EL (cell line): ENCODE measurements at places on chromosomes 6 and 20.

DNA sequence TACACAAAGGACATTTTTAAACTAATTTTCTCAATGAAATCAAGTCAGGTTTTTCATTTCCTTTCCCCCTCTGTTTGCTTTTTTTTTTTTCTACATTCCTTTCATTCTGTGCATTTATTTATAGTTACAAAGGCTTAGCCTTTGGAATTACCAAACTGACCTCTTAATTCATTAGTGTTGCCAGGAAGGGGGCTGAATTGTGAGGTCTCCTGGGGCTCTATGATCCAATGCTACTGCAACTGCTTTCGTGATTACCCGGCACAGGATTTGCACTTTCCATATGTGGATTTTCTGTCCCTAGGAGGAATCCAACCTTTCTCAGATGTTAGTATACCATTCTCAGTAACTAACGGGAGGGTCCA is 35.3 kb downstream of the NEDD9 start:
- DNase-seq, result peak; percentile 91

DNA sequence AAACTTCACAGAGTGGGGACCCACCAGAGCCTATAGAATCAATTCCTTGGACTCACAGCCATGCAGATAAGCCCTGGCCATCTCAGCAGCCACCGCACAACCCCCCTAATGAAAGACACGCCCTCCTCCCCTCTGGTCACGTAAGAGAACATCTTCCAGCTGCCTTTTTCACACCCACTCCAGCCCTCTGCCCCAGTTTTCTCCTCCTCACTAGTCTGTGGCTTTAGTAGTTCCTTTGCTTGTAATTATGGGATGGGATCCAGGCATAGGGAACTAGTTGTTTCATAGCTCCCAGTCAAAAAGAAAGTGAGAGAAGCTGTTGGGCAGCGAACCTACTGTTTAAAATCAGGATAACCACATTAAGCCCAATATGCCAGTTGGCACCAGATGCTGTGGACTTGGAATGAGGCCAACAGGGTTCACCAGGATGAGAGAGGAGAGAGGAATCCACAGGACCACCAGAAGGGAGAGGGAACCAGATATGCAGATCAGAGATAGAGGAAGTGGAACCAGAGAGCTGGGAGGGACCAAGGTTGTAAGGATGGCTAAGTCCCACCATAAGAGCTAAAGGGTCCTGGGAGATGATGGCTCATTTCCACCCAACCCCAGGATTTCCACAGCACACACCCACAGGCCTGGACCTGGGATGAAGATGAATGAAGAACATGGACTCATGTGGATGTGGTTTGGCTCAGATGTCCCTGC is 9.0 kb upstream of the BTN3A1 start:
- no peak for DNase-seq

GRCh38 chr6:155996151-155996550 is 540.5 kb upstream of the NOX3 start:
- DNase-seq, result no peak

DNA sequence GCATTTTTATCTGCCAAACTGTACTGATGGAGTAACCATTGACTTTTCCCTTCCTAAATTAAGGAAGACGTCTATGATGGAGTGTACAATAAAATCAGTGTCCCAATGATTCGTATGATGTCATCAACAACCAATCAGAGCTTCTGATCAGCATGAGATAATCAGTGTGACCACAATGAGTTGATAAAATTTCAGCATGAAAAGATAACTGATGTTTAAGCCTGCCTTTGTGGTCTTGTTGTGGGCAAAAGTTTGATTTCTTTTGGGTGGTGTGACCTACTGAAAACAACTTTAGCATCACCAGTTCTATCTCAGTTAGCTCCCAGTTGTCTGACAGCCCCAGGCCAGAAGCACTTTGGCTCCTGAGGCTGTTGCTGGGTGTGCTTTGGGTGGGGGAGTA is 3.3 kb downstream of the PCIF1 start:
- peak; percentile 41 for DNase-seq

DNA sequence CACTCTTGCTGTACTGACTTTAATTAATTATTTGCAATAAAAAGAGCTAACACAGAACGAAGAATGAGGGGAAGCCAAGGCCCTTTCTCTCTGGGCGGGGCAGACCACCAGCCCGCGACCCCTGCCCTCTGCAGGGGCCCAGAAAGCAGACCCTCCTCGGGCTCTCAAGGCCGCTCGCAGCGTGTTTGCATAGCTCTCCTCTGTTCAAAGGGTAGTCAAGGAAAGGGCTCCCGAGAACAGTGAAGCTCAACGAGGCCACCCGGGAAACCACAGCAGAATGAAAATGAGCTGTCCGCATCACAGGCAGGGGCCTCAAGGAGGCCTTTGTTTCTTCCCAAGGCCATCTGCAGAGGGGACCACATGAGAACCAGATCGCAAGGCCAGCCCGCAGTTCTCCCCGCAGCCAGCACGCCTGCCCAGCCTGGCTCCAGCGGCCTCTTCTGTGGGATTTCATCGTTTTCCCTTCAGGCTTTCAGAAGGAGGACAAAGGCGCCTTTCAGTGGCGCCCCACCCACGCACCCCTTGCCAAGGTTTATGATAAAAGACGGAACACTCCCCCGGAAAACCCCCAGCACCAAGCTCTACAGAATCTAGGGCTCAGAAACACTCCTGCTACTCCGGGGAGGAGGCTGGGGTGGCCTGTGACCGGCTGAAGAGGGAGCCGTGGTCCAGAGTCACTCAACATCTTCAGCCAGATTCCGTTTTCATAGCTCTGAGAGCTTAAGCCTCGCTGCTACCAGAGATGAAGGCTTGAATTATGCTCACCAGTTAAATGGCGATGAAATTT is 25.3 kb downstream of the ACSS1 start:
- DNase-seq, result no peak

DNA sequence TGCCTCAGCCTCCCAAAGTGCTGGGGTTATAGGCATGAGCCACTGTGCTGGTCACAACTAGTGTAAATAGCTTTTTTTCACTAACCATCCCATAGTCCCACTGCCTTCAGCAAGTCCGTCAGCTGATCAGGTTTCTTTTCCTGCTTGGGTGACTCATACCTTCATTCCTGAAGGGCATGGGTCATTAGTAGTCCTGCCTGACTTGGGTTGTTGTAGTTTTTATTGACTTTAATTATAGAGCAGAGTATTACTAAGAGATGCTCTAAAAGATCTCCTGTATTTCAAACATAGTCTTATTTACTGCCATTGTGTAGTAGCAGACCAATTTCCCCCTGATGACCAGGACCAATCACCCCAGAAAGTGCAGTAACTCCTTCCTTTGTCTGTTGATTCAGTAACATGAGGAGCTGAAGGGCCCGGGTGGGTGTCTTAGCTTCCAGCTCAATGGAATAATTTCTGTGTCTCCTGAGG is 25.8 kb downstream of the HLA-C start:
- peak; percentile 86 for DNase-seq

- DNase-seq, result peak; percentile 40
Measured at GRCh38 chr20:4959592-4959991, 41.7 kb downstream of the SLC23A2 start.

DNA sequence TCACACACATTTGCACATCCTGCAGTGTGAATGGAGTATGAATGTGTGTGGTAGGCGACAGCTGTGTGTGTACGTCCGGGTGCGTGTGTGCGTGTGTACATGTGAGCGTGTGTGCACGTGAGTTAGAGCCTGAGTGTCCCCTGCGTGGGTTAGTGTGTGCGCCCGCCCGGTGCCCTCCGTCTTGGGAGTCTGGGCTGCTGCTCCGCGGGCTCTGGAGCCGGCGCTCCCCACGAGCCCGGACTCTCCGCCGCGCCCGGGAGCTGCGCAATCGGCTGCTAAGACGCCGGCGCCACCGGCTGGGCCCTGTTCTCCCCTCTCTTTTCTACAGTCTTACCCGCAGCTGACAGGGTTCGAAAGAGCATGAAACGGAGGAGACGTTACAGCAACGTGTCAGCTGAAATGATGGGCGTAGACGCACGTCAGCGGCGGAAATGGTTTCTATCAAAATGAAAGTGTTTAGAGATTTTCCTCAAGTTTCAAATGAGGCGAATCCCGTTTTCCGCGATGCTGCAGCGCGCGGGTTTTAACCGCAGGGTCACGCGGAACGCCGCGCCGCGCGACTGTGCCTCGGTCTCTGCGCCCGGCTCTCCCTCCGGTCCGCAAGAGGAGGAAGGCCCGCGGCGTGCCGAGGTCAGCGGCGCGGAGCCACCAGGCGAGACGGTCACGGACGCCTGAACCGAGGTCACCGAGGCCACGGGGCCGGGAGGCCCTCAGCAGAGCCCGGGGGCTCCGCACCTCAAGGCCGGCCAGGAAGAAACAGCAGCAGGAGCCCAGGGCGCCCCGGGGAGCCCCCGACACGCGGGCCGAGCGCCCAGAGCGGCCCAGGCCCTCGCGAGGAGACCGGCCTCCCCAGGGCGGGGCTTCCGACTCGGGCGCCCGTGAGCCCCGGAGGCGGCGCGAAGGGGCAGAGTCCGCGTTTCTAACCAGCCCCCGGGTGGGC is 95.3 kb upstream of the BHLHE23 start:
- peak; percentile 43 for DNase-seq

GRCh38 chr6:167324111-167324510 is 775 bp upstream of the TTLL2 start:
- no peak for DNase-seq

- no peak for DNase-seq
Measured at GRCh38 chr20:22404419-22405170, 179.8 kb downstream of the FOXA2 start.

DNA sequence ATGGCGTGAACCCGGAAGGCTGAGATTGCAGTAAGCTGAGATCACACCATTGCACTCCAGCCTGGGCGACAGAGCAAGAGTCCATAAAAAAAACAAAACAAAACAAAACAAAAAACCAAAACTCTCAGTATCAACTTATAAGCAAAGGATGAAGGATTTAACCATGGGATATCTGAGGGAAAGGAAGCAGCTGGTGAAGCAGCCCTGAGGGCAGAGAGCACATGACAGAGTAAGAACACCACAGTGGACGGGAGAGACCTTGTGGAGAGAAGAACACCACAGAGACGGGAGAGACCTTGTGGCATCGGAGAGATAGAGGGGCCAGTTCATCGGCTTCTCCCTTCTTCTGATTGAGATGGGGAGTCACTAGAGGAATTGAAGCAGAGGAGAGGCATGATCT is 697.2 kb downstream of the HDGFL1 start:
- no peak for DNase-seq

DNA sequence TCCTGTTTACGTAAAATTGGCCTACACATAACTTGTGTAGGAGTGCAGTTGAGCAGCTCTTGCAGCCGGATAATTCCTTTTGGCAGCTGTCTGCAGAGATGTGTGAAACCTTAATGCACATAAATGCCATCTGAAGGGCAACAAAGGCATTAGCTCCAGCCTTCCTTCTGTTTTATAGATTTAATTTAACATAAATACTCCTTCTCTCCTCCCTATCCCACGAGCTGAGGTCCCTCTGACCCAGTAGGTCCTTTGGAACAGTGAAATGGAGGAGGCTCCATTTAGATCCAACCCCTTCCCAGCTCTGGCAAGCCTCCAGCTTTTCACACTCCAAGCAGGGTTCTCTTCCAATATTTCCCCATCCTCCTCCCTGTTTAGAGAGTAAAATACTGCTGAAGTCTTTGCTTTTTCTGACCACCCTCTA is 6.5 kb downstream of the PLEKHG1 start:
- DNase-seq, result no peak

GRCh38 chr6:107513214-107513613 is 23.3 kb downstream of the SOBP start:
- no peak for DNase-seq

DNA sequence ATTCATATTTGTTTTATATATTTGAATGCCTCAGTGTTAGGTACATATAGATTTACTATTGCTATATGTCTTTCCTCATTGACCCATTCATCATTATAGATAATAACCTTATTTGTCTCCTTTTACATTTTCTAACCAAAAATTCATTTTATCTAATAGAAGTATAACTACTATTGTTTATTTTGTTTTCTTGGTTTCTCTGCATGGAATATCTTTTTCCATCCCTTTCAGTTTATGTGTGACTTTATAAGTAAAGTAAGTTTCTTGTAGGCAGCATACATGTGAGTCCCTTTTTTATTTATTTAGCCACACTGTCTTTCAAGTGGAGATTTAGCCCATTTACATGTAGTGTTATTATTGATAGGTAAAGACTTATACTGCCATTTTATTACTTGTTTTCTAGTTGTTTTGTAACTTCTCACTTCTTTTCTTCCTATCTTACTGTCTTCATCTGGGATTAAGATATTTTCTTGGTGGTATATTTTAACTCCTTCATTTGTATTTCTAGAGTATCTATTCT is 572.0 kb upstream of the MAN1A1 start:
- no peak for DNase-seq

DNA sequence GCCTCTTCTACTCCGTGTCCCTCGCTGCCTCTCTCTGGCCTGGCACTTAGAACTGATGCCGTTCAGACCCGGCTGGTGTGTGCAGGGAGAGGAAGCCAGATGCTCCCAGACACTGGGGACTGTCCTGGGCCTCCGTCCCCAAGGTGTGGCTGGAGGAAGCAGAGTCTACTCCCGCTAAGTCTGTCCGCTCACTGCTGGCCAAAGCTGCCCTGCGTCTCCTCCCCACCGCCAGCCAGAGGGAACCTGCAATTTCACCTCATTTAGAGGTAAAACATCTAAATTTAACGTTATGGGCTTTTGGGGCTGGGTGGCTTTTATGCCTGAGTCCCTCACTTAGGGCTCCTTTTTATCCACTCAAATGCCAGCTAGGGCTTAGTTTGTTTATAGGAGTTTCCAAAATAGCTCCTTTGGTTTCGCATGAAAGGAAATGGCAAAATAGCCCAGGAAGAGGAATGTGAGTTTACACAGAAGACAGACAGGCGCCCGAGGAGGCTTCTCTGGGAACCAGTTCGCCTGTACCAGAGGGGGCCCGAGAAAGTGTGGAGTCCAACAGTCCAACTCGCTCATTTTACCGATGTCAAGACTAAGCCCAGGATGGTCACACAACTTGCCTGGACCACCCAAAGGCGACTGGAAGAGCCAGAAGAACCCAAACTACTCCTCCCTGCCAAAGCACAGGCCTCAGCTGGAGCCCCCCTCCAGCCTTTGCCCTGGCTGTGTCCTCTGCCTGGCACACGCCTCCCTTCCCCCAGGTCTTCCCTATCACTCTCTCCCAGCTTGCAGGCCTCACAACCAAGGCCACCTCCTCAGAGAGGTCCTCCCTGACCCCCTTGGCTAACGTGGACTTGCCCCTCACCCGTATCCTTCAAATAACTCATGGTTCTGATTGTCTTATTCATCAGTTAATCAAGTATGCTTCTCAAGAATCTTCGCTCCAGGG is 54.5 kb downstream of the RIPOR3 start:
- no peak for DNase-seq

GRCh38 chr20:20205862-20206236 is 153.5 kb downstream of the CFAP61 start:
- DNase-seq, result no peak

DNA sequence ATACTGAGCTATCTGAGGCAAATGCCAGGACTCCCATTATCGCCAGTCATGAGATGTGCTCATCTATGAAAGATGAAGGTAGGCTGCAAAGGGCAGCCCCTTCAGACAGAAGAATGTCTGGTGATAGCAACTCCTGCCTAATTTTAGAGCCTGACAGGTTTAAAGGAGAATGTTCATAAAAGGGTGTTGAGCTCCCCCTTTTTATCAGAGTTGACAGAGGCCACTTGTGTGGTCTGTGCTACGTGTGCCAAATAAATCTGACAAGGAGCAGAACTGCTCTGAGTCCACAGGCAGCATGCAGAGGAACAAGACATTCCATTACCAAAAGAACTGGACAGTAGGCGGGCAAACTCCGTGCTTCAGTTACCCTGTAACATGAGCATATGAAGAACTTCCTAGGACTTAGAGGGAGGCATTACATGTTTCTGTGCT is 101.8 kb downstream of the PREP start:
- no peak for DNase-seq

GRCh38 chr6:19311786-19312185 is 525.4 kb upstream of the ID4 start:
- no peak for DNase-seq
